ENCODE measurements at places on chromosomes 12 and 14.

DNA sequence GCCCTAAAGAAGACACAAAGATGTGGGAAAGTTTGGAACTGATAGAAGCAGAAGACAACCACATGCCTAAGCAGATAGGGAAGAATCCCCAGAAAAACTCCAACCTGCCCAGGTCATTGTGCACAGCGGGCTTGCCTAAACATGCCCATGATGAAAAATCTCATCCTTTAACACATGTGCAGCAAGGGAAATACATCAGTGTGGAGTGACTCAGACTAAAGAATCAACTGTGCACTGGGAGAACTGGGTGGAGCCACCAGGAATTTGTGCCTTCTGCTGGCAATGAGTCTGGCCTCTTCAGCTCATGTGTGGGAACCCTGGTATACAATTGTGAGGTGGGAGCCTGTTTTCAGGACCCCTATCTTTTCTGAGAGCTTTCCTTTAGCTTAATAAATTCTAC is 398.5 kb downstream of the FSCB start:
- DNase-seq: no peak

DNA sequence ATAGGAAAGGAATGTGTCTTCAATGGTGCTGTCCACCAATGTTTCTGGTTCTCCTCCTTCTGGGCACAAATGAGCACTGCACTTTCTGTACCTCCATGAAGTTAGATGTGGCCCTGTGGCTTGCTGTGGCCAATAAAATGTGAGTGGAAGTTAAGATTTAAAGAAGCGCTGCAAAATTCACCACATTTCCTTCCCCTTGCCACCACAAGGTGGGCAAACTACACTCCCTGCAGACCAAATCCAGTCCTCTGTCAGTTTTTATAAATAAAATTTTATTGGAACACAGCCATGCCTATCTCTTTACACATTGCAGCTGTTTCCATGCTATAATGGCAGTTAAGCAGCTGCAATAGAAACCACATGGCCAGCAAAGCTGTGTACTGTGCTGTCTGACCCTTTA is 141.4 kb upstream of the TMPO start:
- no peak for DNase-seq

GRCh38 chr14:72947366-72948160 is 21.3 kb downstream of the DCAF4 start:
- DNase-seq: no peak

DNA sequence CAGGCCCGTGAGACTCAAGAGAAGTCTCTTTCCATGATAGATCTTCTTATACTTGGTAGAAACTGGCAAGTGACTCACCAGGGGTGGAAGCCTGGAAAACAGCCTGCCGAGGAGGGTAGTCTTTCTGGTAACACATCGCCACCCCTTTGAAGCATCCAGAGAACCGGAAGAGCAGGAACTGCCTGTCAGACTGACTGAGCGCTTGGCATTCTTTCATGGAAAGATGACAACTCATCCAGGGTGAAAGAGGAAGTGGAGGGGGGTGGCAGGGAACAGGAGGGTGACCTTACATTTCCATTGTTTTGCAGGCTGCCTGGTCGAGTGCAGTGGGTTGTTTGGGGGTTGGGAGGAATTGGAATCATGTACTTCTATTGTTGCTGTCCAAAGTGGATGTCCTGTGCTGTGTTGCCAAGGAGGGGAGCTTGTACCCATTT is 34.5 kb downstream of the PRKCH start:
- DNase-seq: peak; percentile 17

GRCh38 chr12:95107362-95107761 is 33.9 kb upstream of the NR2C1 start:
- DNase-seq: no peak

DNA sequence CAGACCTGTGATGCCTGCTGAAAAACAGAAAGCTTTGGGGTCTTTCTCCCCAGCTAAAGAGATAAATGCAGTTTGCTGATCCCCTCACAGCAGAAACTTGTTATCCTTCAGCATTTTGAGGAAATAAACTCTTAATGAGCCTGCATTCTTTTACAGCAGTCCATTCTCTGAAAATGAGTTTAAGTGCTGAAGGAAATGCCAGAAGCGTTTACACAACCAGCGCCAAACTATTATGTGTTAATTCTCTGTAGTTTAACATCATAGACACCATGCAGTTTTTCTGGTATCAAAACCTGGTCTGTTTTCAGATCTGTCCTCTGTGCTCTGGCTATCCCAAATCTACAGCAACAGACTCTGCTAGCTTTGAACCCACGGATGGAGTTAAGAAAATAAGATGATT is 291.3 kb downstream of the NPAS3 start:
- no peak for DNase-seq

DNA sequence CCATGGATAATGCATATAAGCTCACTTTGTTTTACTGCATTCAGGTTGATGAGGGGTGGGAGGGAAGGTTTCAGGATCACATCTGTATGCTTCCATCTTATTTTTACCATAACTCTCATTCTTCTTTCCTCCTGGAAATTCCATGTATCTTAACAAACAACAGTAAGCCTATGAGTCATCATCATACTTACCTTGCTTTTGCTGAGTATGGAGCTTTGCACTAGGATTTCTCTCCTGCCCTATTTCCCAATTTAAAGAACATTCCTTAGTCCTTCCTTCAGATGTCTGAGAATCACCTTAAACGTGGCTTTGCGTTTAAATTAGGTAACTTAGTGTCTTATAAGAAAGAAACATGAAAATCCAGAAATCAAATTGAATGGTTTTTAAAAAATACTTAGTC is 1.6 kb upstream of the CLEC14A start:
- no peak for DNase-seq

GRCh38 chr14:105863296-105864108 is 337.1 kb downstream of the TMEM121 start:
- DNase-seq: no peak

DNA sequence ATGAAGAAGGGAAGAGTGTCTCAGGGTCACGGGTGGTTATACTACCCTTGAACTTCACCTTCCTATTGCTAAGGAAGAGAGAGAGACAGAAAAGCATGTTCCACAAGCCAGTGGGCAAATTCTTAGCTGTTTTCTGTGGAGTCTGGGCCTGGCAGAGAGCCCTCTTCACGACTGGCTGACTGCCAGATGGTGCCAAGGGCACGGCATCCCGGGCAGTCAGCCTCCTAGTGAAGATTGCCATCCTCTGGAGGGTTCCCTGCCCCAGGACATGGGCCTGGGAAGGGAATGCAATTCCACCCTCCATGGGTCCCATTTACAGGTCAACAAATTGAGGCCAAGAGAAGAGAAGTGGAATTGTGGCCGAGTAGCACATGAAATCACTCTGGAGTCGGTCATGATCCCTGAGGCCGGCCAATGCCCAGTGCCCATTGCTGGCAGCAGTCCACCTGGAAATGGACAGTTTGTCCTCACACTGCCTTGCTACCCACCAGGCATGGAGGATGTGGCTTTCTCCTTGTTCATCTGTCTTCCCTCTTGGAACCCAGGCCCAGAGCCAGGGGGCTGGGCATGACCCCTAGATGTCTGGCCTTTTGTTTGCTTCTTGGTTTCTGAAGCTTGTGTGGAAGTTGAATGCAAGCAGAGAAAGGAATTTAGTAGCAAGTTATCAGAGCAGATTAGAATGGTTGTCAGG is 9.9 kb downstream of the TUNAR start:
- DNase-seq: no peak

DNA sequence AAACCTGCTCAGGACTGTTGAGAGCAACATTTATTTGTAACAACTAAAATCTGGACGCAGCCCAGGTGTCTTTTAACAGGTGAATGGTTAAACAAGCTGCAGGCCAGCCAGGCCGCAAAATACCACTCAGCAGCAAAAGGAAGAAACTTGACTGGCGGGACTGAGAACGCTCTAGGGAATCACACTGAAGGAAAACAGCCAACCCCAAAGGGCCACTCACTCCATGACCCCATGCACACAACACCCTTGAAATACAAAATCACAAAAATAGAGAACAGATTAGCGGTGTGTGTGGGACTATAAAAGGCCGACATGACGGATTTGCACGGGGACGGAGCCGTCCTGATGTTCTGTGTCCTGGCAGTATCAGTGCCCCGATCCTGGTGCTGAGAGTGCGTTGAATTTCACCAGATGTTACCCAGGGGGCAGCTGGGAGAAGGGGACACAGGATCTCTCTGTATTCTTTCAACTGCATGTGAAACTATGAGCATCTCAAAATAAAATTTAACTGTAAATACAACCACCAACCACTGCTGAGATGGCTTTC is 23.0 kb downstream of the VPS37B start:
- no peak for DNase-seq

Measured in AG10803 (cell line).